ENCODE measurements at places on chromosomes 7 and 10.

DNA sequence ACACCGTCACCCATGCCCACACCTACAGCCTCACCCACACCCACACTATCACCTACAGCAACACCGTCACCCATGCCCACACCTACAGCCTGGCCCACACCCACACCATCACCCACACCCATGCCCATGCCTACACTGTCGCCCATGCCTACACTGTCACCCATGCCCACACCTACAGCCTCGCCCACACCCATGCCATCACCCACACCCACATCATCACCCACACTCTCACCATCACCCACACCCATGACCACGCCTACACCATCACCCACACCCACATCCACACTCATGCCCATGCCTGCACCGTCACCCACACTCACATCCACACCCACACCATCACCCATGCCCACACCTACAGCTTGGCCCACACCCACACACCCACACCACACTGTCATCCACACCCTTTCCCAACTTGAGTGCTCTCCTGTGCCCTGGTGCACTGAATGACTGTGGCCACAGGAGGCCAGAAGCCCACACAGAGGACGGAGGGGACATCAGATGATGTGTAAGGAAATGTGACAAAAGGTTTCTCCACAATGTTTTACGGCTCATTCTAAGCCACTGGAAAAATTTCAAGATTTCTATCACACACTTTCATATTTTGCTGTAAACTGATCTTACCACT lies 153.3 kb downstream of the WDR37 start:
- DNase-seq: no peak

GRCh38 chr7:138008588-138009349 lies 6.9 kb upstream of the CREB3L2 start:
- DNase-seq: no peak

DNA sequence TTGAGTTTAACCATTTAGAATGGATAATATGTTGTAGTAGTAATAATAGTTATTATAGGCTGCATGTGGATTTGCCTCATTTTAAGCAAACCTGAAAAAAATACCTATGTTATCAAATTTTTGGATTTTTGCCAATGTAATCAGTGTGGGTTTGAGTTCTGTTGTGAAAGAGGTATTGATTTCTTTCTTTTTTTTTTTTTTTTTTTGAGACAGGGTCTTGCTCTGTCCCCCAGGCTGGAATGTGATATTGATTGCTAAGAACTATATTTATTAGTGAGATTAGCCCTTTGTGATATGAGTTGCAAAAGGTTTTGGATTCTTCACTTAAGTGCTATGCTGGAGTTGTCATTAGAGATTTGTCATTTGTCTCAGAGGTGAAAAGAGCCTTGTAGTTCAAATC lies 124.4 kb downstream of the ST7 start:
- DNase-seq: no peak

DNA sequence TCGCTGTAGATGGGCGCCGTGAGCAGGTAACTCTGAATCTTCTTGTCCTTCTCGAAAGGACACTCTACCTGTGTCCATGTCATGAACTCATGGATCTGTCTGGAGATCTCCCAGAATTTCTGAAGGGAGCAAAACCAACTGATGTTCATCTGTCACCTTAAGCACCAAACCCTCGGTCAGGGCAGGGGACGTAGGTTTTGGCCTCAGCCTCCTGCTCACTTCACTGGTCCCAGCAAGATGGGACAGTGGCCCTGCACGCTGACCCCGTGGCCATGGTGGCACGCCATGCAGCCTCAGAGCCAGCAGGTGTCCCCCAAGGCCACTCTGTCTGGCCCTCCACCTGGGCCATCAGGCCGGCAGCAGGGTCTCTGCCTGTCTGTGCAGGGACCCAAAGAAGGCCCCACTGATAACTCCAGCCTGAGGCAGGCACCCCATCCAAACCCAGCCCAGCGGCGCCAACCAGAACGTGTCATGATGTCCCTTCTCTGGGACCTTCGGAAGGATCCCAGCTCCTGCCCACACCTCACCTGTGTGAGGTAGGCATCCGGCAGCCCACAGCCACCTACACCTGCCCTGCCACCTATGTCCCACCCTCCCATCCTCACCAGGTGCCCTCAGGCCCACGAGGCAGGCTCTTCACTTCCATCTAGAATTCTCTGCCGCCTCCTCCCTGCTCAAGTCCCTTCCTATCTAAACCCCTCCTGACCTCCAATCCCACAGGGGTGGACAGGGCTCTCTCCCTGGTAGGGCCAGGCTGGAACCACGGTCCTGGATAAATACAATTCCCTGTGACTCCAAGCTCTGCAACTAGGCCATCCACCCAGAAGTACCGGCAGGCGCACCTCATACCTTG lies 59.0 kb downstream of the CSGALNACT2 start:
- no peak for DNase-seq

- no peak for DNase-seq
Measured at GRCh38 chr7:78370936-78371335, 572.4 kb downstream of the PHTF2 start.

DNA sequence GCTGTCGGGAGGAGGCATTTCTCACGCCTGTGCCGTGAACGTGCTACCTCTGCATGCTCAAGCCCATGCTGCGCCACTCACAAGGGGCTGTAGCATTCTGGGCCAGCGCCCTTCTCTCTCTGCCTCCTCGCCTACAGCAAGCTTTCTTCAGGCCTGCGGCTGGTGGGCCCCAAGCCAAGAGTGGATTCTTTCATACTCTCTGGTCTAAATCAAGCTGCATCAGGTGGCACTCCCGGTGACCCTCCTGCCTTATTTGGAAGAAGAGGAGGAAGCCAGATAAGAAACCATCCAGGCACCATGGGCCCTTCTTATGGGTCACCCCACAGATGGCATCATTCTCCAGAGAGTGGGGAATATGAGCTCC lies 86.7 kb upstream of the DUSP5 start:
- DNase-seq: peak; percentile 71

- no peak for DNase-seq
Measured at GRCh38 chr7:158369290-158369689, 218.3 kb downstream of the PTPRN2 start.

- no peak for DNase-seq
Measured at GRCh38 chr10:34985823-34986222, 104.3 kb downstream of the CUL2 start.

- DNase-seq: no peak
Measured at GRCh38 chr7:46524350-46524749, 603.3 kb upstream of the IGFBP3 start.

GRCh38 chr10:33975481-33975880 lies 641.0 kb upstream of the NRP1 start:
- DNase-seq: no peak

DNA sequence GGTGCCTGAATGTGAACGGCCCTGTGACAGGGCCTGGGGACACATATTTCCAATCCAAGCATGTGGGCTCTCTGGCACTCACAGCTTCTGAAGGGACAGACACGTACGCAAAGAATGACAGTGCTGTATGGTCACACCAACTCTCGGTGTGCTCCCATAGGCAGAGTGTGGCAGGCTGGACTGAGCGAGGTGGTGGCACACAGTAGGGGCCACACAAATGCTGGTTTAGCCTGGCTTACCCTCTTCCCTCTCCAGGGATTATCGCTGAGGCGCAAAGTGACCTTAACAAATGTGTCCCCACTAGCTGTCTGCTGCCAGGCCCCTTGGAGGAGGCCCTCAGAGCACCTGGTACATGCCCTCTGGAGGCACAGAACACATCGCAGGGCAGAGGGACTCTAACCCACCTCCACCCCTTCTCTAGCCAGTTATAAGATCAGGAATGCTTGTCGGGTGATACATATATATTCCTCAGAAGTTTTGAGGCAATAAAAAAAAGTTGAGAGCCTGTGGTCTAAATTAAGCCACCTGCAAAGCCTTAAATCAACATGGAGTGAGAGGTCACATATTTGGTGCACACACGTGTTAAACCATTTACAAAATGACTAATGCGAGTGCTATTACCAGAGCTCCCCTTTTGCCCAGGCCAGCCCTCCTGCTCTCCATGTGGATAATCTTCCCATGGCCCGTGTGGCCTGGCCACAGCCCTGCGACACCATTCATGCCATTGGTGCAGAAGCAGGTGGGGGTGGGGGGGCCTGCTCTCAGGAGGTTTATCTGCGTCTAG lies 262.8 kb upstream of the GRB10 start:
- DNase-seq: peak; percentile 8

DNA sequence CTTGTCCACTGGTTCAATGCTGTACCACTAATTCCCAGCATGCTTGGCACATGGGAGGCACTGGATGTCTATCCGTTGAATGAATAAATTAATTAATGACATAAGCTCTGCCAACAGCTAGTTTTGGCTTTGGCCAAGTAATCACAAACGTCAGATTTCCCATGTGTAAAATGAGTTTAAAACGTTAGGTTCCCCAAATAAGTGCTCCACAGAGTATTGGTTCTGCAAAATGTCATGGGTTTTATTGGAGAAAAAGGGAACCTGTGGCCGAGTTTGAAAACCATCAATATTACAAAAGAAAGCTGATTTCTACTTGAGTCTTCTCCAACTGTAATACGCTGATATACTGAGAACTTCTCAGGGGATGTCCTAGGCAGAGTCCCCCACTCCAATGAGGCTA lies 23.2 kb downstream of the ELMO1 start:
- DNase-seq: no peak

DNA sequence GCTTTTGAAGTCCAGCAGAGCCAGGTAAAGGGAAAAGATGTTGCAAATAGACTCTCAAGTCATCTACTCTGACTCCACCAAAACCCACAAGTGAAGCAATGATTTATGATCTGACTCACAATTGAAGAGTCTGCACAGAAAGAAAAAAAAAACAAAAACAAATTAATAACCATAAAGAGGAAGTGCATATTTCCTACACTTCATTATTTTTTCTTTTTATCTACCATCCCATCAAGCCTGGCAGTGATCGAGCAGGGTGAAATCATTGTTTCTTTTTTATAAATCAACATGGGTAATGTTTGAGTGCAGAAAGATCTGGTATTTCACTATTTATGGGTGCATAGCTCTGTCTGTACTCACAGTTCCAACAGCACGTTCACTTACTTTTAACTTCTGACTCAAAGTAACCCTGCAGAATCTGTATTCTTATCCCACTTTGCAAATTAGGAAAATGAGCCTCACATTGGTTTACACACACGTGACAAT lies 829.0 kb downstream of the TNS3 start:
- DNase-seq: no peak

GRCh38 chr10:51709324-51709972 lies 10.1 kb upstream of the CSTF2T start:
- DNase-seq: no peak

DNA sequence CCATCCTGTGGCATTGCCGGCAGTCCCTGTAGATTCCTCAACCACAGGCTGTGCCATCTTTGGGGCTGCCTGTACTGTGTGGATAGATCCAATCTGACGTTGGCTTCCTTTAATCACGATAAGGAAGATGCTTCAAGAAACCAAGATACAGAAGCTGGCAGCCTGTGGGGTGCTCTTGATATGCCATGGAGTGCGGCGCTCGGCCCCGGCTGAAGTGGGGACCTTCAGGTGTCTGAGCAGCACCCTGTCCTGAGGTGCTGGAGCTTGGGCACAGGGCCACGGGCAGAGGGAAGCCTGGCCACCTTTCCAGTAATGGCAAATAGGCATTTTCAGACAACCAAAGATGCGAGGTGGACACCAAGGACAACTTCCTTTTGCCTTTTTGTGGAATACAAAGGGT lies 139.5 kb downstream of the ACTR3B start:
- no peak for DNase-seq

GRCh38 chr7:159116581-159117339 lies 27.9 kb downstream of the VIPR2 start:
- DNase-seq: no peak

GRCh38 chr7:106610996-106611886 lies 49.7 kb downstream of the CCDC71L start:
- DNase-seq: no peak

- no peak for DNase-seq
Measured at GRCh38 chr10:97627731-97628130, 5.6 kb downstream of the MORN4 start.

DNA sequence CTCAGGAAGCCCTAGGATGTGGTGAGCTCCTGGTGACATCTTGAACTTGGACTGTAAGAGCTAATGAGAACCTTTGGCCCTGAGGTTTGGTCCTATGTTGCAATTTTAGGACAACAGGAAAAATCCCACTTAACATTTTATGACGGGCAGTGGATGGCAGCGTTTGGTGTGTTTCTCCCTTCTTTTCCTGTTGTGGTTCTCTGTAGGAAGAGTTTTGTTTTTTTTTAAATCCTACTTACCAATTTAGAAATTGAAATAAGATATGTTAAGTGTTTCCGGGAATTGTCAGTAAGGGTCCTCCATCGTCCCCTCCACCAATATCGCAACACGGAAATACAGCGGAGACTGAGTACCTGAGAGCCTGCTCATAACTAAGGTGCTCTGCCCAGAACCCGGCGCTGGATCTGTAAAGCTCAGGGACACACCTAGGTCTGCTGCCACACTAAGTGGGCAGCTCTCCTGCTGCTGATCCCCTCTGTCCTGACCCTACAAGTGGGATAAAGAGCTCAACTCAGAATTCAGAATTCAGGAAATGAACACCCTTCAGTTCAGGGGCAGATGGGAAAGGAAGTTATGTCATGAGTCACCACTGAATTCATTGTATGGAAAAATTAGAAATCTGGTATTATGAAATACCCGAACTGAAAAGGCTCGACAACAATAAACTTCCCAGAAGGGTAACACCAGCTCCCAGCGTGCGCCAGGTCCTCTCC lies 9.1 kb upstream of the PROSER2 start:
- no peak for DNase-seq

DNA sequence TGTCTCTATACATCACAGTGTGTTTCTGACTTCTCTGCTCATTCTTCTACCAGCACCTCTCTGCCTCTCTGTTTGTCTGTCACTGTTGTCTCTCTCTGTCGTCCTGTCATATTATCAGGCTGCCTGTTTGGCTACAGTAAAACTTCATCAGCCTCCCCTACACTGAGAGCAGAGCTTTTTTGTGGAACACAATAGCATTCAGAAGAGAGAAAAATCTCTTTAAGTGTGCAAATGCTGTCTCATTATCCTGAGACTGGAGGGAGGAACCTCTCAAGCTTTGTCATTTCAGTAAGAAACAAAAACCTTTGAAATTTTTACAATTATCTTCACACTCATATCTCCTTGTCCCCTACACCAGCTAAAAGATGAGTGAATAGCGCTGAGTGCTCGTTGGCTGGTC lies 148.4 kb downstream of the PLPP4 start:
- DNase-seq: no peak

DNA sequence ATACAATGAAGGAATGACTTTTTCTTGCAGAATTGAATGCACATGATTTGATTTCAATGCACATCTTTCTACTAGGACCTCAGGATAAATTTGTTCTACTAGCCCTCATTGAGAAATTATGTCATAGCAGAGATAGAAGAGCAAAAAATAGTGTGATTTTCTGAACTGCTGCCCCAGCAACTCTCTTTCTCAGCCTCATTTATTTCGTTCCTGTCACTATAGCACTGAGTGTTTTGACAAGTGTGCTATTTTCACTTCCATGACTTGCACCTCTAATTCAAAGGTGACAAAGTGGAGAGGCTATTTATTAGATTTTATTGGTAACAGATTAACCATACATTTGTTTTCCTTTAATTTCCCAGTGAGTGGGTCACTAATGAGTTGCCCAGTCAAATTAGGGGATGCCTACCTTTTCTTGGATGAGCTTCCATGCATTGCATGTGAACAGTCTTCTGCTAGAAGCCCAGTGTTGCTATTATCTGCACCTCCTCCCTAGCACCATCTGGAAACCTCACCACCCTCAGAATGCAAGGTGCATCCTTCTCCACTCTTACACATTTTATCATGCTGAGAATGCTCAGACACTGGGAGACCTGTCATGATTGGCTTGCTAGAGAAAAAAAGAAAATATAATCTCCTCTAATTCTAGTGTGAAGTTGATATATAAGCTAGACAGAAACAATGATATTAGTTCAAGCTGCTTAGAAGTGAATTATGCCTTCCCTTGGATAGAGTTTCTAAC lies 119.6 kb upstream of the CTTNBP2 start:
- no peak for DNase-seq

Data from HS-27A (cell line).